ENCODE measurements at places on chromosomes 2 and 18.

GRCh38 chr2:91748902-91749301 is 3057.4 kb downstream of the RPIA start:
- no peak for DNase-seq

DNA sequence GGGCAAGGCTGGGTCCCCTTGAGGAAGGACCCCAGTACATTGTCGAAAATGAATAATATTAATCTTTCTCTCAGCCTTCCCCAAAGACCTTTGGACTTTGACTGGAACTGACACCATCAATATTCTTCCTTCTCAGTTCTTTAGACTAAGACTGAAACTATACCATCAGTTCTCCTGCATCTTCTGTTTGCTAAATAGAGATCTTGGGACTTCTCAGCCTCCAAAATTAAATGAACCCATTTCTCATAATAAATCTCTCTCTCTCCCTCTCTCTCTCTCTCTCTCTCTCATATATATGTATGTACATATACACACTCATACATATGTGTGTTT is 39.7 kb upstream of the VRK2 start:
- no peak for DNase-seq

DNA sequence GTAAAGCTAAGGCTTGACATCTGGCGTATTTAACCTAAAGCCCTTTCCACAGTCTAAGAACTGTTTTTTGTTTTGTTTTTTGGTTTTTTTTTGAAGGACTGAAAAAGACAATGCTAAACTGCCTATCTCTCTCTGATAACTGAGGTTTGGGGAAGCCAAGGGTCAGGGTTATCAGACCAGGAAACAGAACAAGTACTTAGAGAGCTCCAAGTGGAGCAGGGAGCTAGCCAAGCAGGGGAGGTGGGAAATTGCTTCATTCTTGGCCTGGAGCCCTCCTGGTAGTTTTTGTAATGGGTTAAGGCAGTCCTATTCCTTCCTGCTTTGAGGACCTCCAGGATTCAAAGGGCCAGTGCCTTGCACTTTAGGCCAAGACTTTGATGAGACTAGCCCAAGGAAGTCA is 154.3 kb upstream of the LTBP1 start:
- no peak for DNase-seq

GRCh38 chr2:10414591-10414990 is 33.5 kb downstream of the ODC1 start:
- DNase-seq: no peak

Measured in NCI-H2081 treated with DMSO at 0.1 percent for 48 hours (cell line).